ENCODE measurements at places on chromosomes 1 and 21.

- no peak for DNase-seq
Measured at GRCh38 chr1:147821883-147822282, 61.5 kb upstream of the GJA5 start.

GRCh38 chr1:169517558-169518186 is 31.9 kb upstream of the SLC19A2 start:
- no peak for DNase-seq

GRCh38 chr1:230938924-230939368 is 39.7 kb downstream of the TTC13 start:
- DNase-seq = no peak

DNA sequence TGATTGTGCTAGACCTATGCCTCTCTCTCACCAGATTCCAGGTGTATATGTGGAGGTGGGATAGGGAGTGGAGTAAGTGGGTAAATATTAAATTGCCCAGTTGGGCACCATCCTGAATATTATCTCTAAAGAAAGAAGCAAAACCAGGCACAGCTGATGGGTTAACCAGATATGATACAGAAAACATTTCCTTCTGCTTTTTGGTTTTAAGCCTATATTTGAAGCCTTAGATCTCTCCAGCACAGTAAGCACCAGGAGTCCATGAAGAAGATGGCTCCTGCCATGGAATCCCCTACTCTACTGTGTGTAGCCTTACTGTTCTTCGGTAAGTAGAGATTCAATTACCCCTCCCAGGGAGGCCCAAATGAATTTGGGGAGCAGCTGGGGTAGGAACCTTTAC is at the start of gene FCER1A:
Gene FCER1A, plus strand, starts transcription at position 242 of the 400 bp plus-strand sequence. Its CDS starts 29 bp downstream, at position 271.
- no peak for DNase-seq

GRCh38 chr1:143680304-143680703 is 291.5 kb downstream of the FAM72C start:
- no peak for DNase-seq

DNA sequence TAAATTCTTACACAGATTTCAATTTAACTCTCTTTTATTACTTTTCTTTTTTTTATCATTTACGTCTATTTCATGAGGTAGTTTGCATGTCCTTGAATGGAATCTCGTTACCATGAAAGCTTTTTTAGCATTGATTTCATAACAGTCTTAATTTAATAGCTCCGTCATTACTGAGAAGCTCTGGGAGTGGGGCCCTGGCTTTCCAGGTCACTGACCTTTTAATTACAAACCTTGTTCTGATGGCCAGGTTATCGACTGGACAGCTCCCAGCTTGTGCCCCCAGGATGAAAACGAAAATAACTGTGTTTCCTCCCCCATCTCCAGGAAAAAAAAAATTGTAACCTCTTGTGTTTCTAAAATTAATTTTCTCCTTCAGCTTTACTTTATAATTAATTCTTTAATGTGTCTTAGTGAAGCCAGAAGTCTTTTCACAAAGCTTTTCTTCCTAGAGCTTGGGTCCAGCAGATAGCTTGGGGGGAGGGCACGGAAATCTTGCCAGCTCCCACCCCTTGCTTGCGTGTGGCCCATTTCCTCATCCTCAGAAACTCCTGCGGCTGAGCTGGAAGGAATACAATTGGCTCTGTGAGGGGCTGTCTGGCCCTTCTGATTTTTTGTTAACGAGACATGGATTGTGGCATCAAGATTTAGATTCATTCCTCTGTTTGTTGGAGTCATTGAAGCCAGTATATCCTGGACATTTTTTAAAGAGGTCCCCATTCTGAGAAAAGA is 65.7 kb downstream of the PEX14 start:
- DNase-seq = no peak

DNA sequence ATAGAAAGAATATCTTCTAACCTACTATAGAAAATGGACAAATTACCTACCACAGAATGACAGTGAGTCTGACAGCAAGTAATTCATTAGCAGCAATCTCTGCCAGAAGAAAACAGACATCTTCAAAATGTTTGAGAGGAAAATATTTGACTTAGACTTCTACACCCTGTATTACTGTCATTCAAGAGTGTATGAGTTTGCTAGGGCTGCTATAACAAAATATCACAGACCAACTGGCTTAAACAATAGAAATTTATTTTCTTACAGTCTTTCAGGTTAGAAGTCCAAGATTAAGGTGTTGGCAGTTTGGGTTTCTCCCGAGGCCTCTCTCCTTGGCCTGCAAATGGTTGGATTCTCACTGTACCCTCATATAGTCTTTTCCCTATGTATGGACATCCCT is 52.9 kb upstream of the FGGY start:
- no peak for DNase-seq

GRCh38 chr1:199038156-199038555 is 399.3 kb downstream of the PTPRC start:
- no peak for DNase-seq

DNA sequence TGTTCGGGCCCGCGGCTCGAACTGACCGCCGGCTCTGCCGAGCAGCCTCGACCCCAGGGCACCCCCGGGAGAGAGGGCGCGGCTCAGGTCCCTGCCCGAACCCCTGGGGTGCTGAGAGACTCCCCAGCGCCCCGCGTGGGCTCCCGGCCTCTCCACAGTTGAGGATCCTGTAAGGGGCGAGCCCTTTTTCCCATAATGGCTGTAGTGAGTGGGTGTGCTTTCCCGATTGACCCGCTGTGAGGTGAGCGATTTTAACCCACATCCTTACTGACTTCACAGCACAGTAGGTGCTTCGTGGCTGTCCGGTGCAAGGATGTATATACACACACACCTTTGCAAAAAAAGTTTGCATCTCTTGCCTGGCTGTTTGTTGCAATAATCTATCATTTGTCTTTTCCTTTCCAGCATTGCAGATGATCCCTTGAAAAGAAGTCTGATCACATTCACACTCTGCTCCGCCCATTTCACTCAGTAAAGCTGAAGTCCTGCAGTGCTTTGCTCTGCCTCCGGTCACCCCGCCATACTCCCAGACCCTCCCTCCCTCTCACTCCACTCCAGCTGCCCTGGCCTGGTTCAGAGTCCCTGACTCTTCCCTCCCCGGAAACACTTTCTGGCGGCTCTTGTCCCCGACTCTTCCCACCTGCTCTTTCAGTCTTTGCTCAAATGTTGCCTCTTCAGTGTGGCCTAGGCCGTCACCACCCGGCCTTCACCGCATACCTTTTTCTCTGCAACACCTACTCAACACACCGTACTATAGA is 955 bp upstream of the UBE2G2 start:
- peak; percentile 59 for DNase-seq

GRCh38 chr1:246308533-246309075 is 198.5 kb downstream of the SMYD3 start:
- no peak for DNase-seq

- DNase-seq = no peak
Measured at GRCh38 chr1:180425952-180426351, 76.4 kb downstream of the ACBD6 start.

DNA sequence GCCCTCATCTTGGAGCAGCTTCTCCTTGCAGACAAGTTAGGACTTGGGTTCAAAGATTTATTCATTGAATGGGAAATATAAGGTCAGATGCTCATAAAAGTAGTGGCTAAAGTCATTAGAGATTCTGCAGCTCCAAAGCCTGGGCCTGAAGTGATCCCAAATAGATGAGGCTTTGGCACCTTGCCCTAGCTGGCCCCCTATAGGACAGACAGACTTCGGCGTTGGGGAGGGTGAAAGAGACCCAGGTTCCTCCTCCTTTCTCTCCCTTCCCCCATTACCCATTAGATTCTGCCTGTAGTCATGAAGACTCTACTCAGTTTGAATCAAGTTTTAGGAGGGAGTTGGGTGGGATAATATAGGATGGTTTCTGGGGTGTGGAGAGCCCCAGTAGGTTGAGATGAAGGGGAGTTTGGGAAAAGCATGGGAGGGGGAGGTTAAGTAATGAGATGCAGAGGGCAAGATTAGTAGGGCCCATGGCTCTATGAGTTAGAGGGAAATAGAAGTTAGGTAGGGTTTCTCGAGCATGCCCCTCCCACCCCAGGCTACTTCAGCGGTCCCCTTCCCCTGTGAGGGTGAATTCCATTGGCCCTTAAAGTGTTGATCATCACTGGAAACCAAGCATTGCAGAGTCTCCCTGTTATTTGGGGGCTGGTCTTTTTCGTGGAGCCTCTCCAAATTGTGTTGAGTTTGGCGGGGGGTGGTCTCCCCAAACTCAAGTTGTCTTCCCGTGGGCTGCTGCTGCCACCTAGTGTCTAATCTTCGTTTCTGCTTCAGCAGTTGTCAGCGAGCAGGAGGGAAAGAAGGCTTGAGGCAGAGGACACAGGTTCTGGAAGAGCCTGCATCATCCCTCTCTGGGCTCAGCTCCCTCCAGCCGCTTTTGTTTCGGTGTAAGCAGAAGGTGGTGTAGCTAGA is 2.1 kb upstream of the AHDC1 start:
- no peak for DNase-seq

DNA sequence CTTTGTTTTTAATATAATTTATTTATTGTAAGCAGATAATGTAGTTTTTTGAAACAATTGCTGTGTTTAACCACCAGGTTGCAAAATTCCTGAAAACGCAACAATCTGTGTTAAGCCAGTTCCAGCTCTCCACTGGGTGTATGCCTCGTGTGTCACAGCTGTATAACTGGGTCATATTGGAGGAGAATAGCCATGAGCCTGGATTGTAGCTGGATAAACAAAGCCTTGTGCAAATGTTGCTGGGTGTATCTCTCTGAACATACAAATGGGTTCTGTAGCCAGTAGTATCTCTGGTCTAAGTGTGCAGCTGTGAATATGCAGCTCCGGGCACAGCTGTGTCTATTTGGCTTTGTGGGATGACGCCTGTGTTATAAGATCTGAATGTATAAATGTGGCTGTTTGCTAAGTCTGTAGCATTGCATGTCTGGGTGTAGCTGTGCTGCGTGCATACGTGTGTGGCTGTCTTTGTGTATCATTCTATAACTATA is 2.8 kb downstream of the TCEA3 start:
- DNase-seq = no peak

DNA sequence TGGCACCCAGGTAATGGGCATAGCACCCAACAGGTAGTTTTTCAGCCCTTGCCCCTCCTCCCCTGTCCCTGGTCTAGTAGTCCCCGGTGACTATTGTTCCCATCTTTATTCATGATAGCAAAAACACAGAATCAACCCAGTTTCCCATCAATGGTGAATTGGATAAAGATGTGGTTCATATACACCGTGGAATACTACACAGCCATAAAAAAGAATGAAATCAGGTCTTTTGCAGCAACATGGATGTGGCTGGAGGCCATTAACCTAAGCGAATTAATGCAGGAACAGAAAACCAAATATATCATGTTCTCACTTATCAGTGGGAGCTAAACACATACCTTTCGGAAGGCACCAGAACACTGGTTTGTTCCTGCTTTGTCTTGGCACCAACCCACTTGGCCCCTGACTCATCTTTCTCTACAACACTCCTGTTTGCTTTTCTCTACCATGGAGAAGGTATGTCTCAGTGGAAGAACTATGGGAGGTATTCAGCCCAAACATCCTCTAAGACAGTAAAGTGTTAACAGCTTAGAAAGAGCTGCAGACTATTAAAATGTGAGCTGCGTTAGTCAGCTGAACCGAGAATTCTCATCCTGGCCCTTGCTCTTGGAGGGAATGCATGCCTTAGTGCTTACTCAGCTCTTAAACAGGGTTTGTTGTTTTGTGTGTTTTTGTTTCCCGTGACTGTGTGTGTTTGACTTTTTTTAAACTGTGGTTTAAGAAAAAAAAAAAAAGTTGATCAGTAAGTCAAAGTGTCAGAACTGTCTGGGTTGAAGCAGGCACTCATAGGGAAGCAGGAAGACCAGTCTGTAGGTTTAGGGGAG is 203.0 kb downstream of the TOMM20 start:
- no peak for DNase-seq

GRCh38 chr1:224432146-224432545 is 2.5 kb downstream of the WDR26 start:
- DNase-seq = no peak

GRCh38 chr1:168297019-168297730 is 16.5 kb downstream of the TBX19 start:
- DNase-seq = no peak
